ENCODE measurements at places on chromosomes 1 and 21.

DNA sequence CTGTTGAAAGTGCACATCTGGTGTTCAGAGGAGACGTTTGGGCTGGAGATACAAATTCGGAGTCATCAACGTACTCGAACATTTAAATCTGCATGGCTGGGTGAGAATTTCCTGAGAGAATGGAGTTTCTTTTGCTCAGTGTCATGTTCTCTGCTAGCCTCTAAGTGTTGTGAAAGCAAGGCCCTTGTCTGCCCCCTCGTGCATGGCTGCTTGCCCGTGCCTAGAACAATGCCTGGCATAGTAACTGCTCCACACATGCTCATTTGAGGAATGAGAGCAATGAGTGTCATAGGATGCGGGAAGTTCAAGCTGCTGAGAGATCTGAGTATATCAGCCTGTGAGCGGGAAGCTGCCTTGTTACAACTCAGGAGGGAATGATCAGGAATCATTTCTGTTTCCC, 171.1 kb upstream of the CSF3R start:
- no peak for DNase-seq

GRCh38 chr1:199918196-199918769, 109.2 kb upstream of the NR5A2 start:
- no peak for DNase-seq

- no peak for DNase-seq
Measured at GRCh38 chr1:155108296-155108695, 19.4 kb upstream of the EFNA1 start.

DNA sequence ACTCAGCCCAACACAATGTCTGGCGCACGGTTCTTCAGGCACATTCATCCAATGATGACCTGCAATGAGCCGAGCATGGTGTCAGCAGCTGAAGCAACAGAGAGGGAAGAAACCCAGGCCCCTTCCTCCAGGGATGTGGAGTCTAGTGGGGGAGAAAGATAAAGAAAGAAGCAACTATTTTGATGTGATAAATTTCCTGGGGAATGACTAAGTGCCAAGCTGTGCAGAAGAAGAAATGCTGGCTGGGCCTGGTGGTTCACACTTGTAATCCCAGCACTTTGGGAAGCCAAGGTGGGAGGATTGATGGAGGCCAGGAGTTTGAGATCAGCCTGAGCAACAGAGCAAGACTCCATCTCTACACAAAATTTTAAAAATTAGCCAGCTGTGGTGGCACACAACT, 561.8 kb downstream of the KIF26B start:
- no peak for DNase-seq

DNA sequence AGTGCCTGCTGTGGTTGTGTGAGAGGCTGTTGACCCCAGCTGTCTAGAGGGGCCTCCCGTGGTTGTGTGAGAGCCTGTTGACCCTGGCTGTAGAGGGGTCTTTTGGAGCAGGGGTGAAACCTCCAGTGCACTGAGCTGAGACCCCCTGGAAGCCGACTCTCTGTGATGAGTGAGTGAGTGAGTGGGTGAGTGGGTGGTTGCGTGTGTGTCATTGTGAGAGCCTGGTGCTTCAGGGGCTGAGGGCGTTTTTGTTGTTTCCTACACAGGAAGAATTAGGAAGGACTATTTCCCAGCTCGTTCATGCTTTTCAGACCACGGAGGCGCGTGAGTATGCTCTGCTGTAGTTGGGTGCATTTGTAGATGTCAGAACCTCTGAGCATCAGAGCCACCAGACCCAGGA, 3.0 kb downstream of the RRP1 start:
- no peak for DNase-seq

DNA sequence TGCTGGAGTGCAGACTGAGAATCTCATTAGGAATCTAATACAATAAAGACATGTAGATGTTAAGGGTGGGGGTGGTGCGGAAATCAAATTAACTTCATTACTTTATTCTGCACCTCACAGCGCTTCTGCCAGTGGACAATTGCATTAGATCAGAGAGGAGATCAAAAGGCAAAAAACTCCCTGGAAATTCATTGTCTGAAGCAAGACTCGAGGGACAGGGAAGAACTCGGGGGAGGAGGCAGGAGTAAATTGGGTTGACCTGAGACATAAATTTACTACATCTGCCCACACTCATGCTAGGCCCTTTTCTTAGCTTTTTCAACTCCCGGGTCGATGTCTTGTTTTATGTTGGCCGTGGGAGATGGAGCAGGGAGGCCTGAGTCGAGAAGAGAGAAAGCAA, 315.4 kb downstream of the SPATA17 start:
- DNase-seq, result no peak

DNA sequence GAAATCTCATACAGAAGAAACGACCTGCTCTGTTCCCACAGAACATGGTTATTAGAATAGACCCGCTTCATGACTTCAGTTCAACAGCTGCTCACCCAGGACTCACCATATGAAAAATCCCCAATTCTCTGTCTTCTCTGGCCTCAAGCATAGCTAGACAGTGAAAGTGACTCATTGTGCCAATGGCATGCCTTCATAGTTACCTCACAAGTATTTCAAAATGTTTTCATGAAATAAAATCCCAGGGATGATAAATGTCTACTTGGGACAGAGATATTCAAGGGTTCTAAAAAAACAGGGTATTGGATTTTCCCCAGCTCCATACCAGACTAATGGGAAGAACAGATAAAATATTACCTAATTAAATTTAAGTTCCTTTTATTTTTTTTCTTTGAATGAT, 82.3 kb downstream of the NOTCH2 start:
- DNase-seq, result no peak

DNA sequence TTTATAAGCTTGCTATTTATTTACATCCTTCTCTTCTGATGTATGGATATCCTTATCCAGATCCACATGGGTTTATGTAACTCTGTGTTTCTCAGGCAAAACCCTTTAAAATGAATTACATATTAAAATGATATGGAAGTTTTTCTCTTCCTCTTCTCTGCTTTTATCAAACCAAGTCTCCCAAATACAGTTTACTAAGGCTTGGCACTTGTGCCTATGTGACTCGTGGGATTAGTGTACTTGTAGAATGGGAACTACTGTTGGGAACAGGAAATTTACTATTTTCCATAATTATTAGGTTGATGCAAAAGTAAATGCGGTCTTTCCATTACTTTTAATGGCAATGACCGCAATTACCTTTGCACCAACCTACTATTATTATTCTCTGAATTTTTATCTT, 14.8 kb downstream of the SIM2 start:
- no peak for DNase-seq

GRCh38 chr21:33112151-33112550, 42.2 kb downstream of the OLIG1 start:
- DNase-seq, result no peak

DNA sequence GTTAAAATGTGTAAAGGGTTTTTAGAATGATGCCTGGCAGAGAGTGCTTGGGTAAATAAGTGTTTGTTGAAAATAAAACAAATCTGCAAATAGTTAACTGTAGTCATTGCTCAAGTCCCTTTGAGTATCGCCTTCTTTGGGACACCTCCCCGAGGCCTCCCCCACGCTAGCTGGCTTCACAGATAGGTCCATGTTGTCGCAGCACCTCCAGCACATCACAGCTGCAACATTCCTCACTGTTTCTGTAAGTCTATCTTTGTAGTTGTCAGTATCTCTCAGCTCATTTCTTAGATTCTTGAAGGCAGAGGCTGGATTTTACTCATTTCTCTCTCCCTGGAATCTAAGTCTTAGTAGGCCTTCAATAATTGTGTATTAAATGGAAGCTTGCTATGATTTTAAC, 1.6 kb upstream of the STUM start:
- no peak for DNase-seq

DNA sequence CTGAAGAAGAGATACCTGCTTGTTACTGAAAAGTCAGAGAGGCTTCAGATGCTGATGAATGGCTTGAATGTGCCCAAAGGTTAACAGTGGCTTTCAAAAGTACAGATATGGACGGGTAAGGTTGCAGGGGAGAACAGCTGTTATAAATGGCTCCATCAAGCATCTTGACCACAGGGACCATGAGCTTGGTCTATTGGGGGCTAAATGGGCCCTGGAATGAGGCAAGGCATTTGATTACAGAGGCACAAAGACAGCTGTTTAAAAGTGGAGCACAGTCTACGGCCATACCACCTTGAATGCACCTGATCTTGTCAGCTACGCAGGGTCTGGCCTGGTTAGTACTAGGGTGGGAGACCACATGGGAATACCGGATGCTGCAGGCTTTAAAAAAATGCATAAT, 48.3 kb downstream of the C1orf198 start:
- peak; percentile 11 for DNase-seq

GRCh38 chr1:107963601-107964335, 1.2 kb downstream of the VAV3 start:
- peak; percentile 79 for DNase-seq

DNA sequence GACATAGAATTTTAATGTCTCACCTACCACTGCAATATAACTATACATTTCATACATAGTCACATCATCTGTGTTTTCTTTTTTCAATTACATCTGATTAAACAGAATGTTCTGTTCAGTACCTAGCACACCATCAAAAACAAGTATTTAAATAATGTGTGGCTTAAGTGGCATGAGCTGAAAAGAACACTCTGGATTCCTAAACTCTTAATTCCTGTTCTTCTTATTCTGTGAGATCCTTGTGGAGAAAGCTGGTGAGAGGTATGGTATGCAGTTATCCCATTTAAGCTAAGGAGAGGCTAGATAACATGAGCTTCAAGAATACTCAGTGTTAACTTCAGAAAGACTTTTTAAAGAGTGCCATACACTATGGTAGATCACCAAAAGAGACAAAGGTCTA, 5.5 kb downstream of the TP53BP2 start:
- DNase-seq, result no peak

- DNase-seq, result no peak
Measured at GRCh38 chr1:153534226-153534924, 1.4 kb downstream of the S100A6 start.

DNA sequence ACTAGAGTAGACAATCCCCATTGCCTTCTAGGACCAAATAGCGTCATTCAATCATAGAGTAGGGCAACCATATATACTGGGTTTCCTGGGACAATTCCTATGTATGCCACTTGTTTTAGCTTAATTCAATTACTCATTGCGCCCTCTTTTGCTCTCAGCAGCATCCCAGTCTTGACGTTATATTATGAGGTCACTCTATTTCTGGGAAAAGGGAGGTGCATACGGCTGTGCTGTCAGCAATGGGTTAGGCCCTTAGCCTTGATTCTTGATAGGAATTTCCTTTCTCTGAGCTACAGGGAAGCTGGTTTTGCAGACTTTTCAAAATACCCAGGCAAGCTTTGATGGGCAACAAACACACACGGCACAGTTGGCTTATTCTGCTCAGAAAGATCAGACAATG, 4.4 kb upstream of the KAZN start:
- no peak for DNase-seq

DNA sequence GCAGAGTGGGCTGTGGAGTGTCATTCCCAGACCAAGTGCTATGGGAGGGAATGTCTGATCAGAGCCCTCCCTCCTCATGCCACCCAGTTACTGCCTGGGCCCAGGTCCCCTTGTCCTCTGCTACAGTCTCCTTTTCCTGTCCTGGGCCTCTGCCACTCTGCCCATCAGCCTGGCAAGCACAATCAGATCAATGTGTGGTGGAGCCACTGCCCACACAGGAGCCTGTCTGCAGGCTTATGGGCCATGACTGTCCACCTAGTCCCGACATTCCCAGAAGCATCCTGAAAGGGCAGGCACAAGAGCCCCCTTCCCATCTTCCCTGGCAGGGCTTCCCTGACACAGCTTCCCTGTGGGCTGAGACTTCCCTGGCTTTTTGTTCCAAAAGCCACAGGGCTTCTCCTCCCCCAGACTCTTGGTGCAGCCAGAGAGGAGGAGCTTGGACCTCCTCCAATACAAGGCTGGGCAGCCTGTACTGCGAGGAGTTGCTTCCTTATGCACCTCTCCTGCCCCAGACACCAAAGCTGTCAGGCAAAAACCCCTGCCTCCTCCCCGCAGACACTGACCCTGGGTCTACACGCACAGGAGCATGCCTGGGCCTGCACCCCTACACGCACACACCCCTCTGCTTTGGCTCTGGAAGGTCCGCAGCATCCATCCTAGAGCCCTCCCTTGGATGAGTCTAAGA, 29.2 kb upstream of the CNTN2 start:
- peak; percentile 60 for DNase-seq

DNA sequence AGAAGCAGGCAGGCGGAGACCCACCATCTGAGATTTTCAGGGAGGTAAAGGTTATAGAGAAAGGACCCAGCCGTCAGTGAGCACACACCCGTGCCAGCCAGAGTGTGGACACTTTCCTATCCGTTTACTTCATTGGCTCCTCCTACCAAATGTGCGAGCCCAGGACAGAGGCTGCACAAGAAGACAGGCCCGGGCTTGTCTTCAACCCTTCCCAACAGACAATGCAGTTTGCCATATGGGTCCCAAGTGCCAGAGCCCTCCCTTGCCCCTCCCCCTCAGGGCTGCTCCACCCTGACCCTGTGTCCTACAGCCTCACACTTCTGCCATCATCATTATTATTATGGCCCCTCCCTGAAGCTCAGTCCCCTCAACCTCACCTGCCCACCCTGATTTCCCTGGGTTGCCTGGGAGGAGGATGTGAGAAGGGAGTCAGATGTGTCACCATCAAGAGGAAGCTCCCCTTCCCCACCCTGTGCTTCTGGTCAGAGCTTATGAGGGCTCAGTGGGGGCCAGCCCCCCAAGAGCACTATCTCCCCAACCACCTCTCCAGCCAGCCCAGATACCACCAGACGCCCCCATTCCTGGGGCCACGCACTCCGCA, 9.4 kb downstream of the LAPTM5 start:
- DNase-seq, result no peak

DNA sequence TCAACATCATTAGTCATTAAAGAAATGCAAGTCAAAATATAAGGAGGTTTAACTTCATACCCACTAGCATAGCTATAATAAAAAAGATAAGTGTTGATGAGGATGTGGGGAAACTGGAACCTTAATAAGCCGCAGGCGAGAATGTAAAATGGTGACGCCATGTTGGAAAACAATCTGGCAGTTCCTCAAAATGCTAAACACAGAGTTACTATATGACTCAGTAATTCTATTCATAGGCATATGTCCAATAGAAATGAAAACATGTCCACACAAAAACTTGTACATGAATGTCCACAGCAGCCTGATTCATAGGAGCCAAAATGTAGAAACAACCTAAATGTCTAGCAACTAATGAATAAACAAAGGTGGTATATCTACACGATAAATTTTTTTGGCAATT, 23.2 kb downstream of the DDX59 start:
- DNase-seq, result no peak

- no peak for DNase-seq
Measured at GRCh38 chr1:175673371-175674150, 69.8 kb downstream of the TNR start.

- DNase-seq, result no peak
Measured at GRCh38 chr1:172070055-172070454, 228.8 kb downstream of the DNM3 start.

DNA sequence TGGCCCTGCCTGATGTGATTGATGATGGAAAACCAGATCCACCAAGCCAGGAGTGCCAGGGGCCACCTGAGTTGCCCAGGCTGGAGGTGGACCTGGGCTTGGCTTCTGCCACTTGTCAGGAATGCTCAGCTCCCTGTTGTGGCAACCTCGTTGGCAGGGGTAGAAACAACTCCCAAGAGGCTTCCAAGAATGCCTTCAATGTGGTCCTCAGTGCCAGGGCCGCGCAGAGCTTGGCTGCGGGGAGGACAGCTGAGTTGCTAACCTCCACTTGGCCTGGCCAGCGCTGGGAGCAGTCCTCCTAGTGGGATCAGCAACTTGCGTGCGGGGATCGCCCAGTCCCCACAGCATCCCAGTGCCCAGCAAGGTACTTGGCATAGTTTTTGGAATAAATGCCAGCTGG, 9.0 kb downstream of the MYOM3 start:
- no peak for DNase-seq
